Lung (tissue), 17 donors: ENCODE measurements at places on chromosomes 7 and 10. TPM values are rescaled to one million over a fixed set of nuclear protein-coding genes. Genes with fewer than 3 reads are reported as not detected.

GRCh38 chr10:85008488-85009184 is 680.2 kb downstream of the CCSER2 start:
- DNase-seq: peak; percentile 6

DNA sequence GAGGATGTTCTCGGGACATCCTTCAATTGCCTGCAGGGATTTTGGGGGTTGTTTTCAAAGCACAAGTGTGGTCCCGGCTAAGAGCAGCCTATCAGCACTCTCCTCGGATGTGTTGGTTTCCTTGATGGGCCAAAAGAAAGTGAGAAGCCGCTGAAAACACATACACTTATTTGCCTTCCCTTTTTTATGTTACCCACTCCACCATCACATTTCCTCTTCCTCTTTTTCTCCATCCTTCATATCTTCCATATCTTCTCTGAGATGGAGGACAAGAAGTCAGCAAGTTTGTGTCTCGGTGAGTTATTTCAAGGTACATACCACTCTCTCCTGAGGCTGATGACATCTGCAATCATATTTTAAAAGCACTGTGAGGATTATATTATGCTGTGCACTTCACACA is 64.0 kb downstream of the ZNF33B start:
- no peak for DNase-seq

CDNF gene
- 0.60 TPM for polyA plus RNA-seq

DNA sequence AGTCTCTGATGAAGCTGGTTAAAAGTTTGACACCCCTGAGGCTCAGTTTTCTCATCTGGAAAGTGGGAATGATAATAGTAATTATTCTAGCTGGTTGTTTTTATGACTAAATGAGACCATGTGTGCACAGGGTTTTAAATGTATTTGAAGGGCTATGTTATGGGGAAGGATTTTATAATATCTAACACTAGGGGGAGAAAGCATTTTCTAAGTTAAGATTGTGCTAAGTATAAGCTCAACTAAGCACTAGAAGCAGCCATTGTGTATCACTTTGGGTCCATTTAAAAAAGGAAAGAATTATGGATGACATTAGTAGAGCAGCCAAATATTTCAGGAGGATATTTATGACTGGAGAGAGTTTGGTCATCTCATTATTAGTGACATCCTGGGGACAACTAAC is 49.5 kb upstream of the CREB5 start:
- no peak for DNase-seq

GRCh38 chr10:129090165-129090564 is 376.9 kb upstream of the MGMT start:
- DNase-seq: no peak

DNA sequence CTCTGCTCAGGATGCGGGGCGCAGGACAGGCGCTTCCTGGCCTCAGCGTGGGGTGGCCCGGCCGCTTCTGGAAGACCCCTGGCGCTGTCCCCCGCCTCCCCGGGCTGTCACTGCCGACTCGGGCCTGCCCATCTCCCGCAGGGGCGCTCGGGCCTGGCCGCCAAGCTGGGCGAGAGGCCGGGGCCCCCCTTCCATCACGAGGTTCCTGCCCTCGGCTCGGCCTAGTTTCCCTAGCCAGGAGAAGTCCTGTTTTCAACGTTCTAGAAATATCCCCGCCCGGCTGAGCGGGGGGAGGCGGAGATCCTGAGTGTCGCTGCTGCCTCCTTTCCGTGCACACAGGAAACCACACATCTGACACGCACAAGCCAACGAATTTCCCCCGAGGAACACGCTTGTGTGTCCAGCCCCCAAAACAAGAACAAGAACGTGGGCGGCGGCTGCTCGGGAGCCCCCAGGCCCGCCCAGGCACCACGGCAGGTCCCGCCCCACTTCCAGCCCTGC is 33.7 kb downstream of the AP5Z1 start:
- DNase-seq: no peak

GRCh38 chr10:68861253-68861652 is 33.9 kb downstream of the STOX1 start:
- DNase-seq: no peak

- no peak for DNase-seq
These were observed 327.3 kb downstream of the PHTF2 start for GRCh38 chr7:78125884-78126283.

DNA sequence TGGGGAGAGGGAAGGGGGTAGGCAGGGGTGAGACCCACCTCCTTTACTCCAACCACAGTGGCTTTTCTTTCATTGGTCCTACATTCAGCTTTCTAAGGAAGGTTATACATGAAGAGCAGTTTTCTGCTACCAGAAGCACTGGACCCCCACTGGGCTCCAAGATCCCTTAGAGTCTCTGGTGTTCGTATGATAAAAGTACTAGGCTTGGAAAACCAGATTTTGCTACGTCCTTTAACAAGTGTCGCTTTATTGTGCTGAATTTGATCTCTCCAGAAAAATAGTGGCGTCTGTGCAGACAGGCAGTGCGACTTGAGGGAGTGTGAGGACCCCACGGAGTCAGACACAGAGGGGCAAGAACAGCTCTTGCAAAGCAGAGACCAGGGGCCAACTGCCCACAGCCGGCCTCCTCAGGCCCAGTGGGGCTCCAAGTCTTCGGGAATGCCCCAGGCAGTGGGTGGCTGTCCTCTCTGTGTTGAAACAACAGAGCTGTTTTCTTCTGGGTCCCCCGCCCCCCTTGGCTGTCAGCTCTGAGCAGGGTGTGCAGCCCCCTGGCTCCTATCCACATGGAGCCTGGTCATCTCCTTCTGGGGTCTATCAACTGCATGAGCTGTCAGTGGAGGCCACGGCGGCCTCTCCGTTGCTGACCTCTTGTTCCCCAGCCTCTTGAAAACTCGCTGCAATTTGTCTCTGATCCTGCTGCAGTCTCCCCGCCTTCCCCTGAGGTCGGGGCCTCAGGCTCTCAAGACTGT is 333.2 kb downstream of the RPS24 start:
- peak; percentile 97 for DNase-seq

- no peak for DNase-seq
These were observed 217.7 kb upstream of the KCND2 start for GRCh38 chr7:120055300-120055699.

- DNase-seq: no peak
These were observed 137.3 kb upstream of the NANOS1 start for GRCh38 chr10:118892255-118892654.

DNA sequence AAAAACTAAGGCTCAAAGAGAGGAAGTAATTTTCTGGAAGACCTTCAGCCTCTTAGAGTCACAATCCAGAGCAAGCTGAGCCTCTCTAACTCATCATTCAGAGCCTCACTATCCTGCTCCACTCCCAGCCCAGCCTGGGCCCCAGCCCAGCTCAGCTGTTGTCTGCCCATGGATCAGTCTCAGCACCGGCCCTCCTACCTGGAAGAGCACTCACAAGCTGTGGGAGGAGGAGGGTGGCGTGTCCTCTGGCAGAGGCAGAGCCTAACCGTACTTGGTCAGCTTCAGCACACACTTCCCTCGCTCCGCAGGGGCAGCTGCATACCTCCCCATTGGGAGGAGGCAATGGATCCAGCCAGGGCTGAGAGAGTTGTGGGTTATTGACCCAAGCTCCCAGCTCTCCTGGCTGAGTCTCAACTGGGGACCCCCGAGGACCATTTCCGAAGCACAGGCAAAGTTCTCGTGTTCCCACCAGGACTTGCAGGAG is 66.7 kb upstream of the GPR26 start:
- no peak for DNase-seq

DNA sequence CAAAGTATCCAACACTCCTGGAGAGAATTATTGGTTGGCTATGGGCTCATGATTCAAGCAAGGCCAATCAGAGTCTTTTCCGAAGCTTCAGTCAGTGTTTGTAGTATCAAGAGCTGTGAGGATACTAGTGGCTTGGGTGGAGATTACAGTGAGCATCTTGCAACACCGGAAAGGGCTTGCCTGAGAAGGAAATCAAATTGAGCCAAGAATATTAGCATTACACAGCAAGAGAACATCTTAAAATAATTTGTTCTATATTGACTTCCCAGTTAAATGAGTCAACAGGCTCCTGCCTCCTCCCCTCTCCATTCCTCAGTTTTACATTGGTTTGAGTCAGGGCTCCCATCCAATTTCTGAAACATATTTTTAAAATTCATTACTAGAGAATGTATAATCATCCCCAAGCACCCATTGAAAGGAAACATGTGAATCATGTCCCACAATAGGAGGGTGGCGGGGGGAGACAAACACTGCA is 127.4 kb downstream of the ELAPOR2 start:
- no peak for DNase-seq

HPSE2 gene
- polyA plus RNA-seq: 0.32 TPM

DNA sequence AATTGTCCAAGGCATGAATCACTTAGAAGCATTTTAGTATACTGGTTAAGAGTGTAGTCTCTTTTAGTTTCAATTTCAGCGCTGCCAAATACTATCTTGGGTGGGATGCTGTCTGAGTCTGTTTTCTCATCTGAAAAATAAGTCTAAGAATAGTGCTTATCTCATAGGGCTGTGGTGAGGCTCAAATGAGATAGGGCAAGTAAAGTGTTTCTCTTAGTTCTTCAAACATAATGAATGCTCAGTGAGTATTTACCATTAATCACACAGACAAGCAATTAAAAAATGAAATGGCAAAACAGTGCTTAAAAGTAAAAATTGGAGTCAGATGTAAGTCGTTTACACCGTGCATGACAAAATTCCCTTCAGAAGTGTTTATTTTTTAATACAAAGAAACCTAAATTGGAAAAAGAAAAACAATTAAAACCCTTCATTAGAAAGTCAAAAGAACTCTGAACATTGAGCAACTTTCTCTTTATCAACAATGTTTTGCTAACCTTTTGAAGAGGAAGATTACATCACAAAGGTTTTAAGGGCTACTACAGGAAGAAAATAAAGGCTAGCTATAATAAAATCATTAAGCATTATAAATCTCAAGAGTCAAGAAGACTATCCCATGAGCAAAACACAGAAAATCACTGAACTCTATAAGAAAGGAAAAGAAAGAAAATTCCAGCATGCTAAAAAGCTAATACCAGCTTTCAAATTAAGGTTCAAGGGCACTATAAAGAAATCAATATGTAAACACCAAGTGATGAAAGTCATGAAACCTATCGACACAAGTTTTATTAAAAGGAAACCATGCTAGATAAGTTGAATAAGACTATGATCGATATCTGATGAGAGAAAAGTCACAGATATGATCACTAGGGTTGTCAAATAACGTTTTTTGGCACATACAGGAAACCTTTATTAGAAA is 45.6 kb upstream of the C1GALT1 start:
- DNase-seq: no peak

AKR1C2 gene
- 23.4 TPM for polyA plus RNA-seq

GRCh38 chr10:49240946-49241345 is 52.8 kb upstream of the TMEM273 start:
- no peak for DNase-seq

DNA sequence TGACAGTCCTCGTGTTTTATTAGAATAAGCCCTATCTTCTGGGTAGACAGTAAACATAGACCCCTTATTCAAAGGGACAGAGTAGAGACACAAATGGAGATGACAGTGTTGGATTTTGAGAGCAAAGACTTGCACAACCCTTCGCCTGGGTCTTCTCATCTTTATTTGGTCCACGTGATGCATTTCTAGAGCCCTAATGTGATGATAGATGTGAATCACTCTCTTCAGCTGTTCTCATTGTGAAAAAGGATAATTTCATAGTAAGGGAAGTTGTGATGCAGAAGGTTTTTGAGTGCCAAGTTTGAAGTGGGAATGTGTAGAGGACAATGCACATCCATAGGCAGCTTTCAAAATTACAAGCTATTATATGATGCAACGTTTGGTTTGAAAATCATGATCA is 86.3 kb downstream of the CREB5 start:
- DNase-seq: no peak

MRC1 gene
- polyA plus RNA-seq: 47.8 TPM

DNA sequence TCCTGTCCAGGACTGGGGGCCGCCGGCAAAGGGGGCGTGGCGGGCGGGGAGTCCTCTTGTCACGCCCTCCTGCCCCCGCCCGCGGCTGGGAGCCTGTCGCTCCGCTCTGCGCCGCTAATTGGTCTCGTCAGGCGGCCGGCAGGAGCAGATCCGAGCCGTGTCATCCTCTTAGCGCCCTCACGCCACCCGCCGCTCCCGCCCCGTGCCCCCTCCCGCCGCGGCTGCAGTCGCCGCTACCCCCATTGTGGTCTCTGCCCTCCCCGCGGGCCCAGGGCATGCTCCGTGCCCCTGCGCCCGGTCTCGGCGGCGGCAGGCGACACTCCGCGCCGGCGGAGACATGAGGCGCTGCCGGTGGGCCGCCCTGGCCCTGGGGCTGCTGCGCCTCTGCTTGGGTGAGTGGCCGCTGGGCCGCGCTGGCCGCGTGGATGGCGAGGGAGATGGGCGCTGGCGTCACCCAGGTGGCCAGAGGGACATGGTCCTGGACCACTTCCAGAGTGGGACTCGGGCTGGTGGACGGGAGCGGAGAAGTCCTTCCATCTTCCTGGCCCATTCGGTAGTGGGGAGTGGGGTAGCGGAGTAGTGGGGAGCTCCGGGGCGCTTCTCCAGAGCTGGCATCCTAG is at the start of gene CDHR1:
CDHR1 (plus strand) TSS at position 114 of the 620 bp plus-strand sequence; CDS start at position 338, 224 bp downstream.
- peak; percentile 1 for DNase-seq

GRCh38 chr10:13775786-13776775 is 189.3 kb downstream of the PRPF18 start:
- DNase-seq: no peak

DNA sequence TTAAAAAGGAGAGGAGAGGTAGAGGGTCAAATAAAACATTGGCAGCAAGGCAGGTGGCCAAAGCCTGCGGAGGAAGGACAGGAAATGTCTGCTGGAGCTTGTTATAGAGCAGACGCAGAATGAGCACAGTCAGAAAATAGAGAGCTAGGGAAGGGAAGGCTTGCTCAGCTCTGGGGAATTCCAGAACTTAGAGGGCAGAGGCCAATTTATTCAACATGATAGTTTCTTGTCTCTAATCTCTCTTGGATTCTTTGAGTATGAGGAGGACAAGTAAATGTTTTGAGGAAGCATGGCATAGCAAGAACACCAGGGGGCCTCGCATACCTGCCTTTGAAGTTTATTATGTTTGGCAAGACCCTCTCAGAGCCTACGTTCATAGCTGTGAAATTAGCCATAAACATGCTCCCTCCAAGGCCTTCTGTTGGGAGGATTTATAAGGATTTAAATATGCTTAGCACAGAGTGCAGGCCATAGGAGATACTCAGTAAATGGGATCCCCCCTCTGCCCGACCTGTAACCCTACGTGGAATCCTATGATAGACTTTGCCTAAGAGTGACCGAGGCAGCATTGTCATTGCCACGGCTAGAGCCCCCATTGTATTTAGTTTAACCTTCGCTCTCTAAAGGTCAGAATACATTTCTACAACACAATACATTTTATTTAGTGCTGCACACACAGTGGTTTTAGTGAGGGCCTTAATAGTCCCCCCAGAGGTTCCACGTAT is 293.9 kb downstream of the CCDC3 start:
- DNase-seq: peak; percentile 75

GRCh38 chr10:71486484-71487114 is 89.9 kb downstream of the CDH23 start:
- peak; percentile 36 for DNase-seq

DNA sequence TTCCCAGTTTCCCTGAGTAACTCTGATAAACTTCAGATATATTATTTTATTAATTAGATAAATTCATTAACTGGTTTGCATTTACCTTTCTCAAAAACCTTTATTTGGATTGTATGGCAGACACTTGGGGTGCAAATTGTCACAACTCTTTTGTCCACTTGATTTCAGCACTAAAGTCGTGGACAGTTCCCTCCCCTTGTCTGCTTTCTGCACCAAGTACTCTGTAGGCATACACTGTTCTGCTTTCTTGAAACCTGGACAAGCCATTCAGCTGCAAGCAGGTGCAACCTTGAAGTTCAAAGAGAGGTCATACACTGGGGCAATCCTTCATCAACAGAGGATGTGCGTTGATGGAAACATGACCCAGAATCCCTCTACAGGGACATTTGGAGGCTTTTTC is 162.9 kb downstream of the ARL5B start:
- DNase-seq: peak; percentile 80
